Smooth muscle cell of the brain vasculature (primary cell): ENCODE measurements at places on chromosomes 7 and 10.
A peak's percentile ranks its signal among the peaks of the same experiment; 100 is the strongest.

DNA sequence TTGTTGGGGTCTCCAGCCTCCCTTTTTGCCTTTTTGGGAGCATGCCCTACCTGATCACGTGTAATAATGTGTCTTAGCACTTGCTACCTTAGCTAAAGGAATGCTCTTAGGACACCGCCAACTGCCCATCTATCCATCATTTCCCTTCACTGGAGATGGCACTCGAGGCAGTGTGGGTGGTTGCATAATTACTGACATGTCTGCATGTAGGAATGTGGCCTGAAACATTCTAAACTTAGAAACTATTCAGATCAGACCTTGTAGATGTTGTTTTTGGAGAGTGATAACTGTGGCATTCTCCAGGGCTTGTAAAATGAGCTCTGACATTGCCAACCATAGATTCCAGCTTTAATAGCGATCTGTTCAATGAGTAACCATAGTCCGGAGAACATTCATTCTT, 365.8 kb downstream of the BBS9 start:
- DNase-seq = no peak

- DNase-seq = no peak
These were observed 2.8 kb upstream of the VOPP1 start for GRCh38 chr7:55575098-55575497.

GRCh38 chr7:20786421-20786778, 286 bp downstream of the SP8 start:
- DNase-seq = no peak

DNA sequence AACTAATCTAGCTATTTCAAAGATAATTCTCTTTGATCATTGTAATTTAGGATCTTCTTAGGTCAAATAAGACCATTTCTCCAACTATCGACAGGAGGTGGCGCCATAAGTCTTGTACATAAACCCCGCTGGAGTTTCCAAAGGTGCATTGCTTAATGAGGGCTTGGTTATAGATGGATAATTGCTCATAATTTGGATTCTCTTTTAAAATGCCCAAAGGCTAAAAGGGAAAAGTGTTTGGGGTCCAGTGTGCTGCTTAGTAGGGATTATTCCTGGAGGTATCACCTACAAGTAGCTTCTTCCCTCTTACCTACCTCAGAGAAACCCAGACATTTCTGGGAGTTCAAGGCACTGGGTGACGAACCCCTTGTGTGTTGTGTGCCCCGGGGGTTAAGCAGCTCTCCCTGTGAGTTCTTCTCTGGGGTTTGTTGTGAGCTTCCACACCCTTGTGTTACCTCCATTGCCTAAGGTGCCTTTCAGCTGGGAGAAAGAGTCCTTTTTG, 75.2 kb downstream of the PAXIP1 start:
- DNase-seq = peak; percentile 70

- no peak for DNase-seq
These were observed 97.0 kb downstream of the TPK1 start for GRCh38 chr7:144738708-144739314.

GRCh38 chr7:57789130-57789529, 339.2 kb downstream of the ZNF716 start:
- no peak for DNase-seq

DNA sequence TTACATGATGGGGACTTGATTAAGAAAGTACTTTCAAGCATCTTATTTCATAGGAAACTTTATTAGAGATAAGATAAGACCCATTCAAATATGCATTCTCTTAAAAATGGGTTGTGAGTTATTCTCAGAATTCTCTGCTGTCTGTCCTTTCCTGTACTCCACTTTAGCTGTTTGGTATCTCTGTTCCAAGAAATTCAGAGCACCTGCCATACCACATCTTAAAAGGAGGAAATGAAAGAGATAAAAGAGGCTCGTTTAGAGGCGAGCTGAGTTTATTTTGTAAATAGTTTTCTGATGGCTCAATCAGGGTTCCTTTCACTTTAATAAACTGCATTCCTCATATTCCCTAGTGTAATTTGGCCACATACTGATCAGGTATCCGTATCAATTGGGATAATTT, 87.2 kb downstream of the MDFIC start:
- no peak for DNase-seq

DNA sequence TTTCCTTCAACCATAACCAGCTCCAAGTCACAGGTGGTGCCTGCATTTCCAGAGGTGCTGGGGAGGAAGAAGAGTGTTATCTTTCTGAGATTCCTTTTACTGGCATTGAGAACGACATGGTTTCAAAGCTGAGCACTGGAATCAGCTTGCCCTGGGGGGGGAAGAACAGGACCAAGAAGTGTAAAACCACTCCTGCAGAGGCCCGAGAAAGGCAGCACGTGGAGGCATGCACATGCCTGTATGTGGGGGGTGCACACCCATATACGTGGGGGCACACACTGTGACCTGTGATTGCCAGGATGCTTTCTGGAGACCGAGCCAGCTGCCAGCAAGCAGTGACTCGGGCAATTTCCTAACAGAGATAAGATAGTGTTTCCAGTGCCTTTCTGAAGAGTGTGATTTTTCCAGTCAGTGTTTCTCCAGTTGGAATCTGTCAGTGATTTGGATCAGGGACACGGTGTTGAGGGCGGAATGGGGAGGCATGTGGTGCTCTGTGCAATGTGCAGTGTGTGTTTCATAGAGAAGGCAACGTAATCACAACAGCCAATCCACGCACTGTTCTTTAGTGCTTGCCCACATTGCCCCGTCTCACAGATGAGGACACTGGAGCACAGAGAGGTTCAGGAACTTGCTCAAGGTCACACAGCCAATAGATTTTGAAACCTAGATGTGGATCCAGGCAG, 4.2 kb downstream of the LRRC27 start:
- no peak for DNase-seq

DNA sequence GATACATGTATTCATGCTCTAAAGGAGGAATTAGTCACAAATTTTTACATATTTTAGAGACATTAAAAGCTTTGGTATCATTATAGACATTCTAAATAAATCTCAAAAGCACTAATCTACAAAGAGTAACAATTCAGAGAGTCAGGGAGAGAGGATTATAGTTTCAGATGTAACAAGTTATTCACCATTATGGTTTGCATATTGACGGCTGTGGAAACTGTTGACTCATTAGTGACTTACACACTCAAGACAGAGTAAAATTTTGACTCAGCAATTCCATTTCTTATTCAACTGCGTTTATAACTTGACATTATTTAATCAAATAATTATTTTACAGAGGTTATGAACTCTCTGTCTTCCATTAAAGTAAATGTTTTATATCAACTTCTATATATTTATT, 95.4 kb upstream of the SEMA3C start:
- no peak for DNase-seq

DNA sequence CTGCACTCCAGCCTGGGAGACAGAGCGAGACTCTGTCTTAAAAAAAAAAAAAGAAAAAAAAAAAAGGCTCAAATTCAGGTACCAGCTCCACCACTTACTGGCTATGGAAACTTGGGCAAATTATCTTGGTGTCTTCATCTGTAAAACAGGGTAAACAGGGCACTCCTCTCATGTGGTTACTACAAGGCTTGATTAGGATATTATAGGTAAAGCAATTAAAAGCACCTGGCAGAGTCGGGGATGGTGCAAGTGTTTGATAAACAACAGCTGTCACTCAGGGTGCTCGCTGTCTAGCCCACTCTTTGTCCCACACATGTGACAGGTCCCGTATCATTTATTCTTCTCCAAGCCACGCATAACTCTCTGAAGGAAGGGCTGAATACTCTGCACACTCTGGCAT, 96.9 kb downstream of the SORBS1 start:
- no peak for DNase-seq

- no peak for DNase-seq
These were observed 627.1 kb upstream of the FZD8 start for GRCh38 chr10:36269222-36269621.

DNA sequence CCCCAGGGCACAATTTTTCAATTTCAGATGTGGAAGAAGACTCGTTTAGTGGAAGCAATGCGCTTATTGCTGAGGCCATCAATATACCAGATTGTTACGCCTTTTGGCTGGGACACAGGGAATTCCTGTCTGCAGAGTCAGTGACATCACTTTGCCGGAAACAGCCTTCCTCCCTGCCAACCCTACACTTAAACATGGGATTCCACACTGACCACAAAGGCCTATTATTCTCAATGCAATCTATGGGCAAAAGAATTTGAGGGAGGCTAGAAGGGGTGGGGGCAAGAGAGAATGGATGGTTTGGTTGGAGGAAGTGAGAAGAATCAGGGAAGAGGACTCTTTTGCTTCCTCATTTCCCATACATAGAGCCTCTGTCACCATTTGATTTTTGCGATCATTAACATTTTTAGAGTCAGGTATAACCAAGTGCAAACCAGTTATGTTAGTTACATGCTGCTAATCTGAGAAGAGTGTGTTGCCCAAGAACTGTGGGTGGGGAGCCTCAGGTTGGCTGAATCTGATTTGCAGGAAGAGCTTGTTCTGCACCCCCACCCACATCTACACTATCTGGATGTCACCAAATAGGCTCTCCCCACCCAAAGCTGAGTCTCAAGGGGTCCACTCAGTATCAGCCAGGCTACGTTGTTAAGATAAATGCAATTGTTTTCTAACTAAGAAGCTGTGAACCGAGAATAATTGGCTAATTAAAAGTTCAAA, 58.2 kb downstream of the ENTPD1 start:
- no peak for DNase-seq

GRCh38 chr10:122459561-122460273, 1.6 kb upstream of the HTRA1 start:
- DNase-seq = peak; percentile 41

DNA sequence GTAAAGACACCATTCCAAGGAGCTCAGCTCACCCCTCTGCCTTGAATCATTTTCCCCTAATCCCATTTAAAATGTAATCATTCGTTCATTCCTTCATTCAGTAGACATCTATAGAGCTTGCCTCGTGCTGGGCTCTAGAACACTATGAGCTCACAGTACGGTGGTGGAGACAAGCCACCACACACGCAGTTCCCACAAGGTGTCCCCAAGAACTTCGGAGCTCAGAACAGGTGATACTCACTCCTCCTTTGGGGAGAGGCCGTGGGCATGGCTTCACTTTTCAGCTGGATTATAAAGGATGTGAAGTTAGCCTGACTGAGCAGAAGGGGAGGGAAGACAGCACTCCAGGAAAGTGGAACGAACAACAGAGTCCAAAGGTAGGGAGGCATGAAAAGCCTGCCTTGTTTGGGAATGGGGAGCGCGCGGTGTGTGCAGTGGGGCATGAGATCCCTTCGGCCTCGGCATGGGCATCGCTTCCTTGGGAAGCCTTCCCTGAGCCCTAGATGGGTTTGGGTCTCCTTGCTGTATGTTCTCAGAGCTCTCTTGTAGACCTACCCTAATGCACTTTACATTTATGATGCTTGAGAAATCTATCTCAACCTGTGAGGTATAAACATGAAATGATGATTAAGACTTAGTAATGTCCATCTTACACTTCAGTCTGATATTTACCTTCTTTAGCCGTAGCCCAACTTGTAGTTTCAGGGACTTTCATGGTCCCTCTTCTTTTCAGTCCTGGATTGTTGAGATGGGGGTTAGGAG, 809 bp upstream of the OGA start:
- no peak for DNase-seq

- DNase-seq = no peak
These were observed 199.2 kb downstream of the MALRD1 start for GRCh38 chr10:19247843-19248242.
